Stimulated activated CD8-positive, alpha-beta memory T cell treated with anti-CD3 and anti-CD28 coated beads, Interleukin-15, amount 100 ng/mL, for 4 hours (primary cell): ENCODE measurements at places on chromosomes 4 and X.

GRCh38 chr4:132101526-132101925, 1047.6 kb upstream of the PCDH10 start:
- no peak for DNase-seq

GRCh38 chrX:20217906-20218305, 48.8 kb downstream of the RPS6KA3 start:
- no peak for DNase-seq

- DNase-seq = no peak
These were observed 342.9 kb upstream of the ADGRL3 start for GRCh38 chr4:60857130-60857753.

DNA sequence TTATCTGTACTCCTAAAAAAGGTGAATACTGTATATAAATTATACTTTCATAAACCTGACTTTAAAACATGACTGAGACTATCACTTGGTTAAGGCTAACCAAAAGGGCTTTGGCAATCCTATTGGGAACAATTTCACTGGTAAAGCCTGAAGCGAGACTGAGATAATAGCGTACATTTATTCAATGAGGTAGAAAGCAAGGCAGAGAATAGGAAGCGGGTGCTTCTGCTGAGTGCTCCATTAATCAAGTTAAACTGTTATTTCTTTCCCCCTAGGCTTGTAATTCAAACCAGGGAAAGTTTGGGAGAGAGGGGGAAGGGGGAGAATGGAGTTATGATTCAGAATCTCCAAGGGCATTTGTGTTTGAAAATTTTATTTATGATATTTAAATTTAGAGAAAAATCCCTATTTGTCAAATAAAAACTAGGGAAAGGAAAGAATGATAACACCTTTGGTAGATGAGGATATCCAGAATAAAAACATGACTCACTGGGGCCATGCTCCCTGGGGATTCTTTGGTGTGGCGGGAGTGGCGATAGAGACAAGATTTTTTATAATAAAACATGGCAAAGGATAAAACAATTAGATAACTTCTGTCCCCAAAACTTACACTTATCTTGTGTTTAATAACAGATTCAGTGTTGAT, 34.6 kb upstream of the SORBS2 start:
- DNase-seq = no peak

GRCh38 chrX:131308980-131309379, 19.9 kb upstream of the IGSF1 start:
- DNase-seq = no peak

- DNase-seq = peak; percentile 39
These were observed 2.0 kb downstream of the TMEM255A start for GRCh38 chrX:120308959-120309872.

GRCh38 chr4:38105475-38106220, 145.4 kb downstream of the PTTG2 start:
- no peak for DNase-seq

GRCh38 chr4:178090640-178091411, 648.6 kb upstream of the AGA start:
- DNase-seq = no peak

DNA sequence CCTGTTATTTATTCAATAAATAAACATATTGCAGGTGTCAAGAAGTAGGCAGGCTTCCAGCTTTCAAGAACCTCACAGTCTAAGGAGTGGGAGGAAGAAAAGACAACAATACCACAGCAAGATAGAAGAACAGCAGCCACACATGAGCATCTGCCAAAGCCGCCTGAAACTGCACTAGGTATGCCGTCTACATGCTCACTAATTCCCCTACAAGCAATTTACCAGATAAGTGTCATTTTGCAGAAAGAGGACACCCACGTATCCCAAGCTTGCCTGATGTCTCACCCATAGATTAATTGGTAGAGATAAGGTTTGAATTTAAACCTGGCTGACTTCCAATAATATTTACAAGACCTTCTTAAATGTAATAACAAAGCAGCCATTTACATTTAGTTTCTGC, 439.4 kb upstream of the CPEB2 start:
- no peak for DNase-seq
